ENCODE measurements at places on chromosomes 12 and 14.

DNA sequence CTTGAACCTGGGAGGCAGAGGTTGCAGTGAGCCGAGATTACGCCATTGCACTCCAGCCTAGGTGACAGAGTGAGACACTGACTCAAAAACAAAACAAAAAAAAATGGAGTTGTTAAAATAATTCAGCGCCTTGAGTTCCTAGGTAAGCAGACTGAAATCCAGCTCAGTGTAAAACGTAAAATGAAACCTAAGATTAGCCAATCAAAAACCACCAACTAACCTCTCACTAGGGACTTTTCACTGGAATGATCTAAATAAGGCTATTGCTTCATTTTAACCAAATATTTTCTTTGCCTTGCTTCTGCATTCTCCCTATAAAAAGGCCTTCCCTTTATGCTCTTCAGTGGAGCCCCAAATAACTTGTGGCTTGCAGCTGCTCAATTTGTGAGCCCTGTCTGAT is 91.6 kb upstream of the HIF1A start:
- no peak for DNase-seq

DNA sequence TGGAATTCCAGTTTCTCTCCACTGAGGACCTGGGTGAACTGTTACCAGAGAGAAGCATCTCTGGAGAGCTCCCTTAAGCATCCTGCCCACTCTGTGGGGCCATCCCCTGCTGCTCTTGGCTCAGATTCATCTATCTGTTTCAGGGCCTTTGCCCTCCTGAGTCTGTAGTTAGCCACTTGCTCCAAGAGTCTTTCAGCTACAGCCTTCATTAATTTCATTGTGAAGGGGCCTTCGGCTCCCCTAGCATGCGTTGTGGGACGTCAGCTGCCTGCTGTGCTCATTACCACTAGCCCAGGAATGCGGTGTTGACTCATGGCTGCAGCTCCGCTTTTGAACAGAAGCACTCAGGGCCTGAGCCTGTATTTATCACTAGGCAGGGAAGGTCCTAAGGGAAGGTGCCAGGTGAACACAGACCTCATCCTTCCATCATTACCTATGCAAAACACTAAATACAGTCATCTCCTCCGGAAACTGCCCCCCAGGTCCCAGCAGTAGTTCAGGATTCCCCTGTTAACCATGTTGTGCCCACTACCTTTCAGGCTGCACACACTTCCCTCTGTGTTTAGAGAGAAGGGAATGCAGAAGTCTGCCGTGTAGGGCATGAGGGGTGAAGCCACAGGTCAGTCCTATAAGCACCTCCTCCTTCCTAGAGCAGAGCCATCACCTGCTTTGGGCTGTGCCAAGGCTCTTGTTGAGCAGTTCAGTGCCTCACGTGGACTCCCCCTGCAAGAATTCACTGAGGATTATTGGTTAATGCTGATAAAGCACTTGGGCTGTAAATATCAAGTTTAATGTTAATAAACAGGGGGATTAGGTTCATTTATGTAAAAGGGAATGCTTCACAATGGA is 191.4 kb downstream of the CACNA1C start:
- DNase-seq = peak; percentile 91

DNA sequence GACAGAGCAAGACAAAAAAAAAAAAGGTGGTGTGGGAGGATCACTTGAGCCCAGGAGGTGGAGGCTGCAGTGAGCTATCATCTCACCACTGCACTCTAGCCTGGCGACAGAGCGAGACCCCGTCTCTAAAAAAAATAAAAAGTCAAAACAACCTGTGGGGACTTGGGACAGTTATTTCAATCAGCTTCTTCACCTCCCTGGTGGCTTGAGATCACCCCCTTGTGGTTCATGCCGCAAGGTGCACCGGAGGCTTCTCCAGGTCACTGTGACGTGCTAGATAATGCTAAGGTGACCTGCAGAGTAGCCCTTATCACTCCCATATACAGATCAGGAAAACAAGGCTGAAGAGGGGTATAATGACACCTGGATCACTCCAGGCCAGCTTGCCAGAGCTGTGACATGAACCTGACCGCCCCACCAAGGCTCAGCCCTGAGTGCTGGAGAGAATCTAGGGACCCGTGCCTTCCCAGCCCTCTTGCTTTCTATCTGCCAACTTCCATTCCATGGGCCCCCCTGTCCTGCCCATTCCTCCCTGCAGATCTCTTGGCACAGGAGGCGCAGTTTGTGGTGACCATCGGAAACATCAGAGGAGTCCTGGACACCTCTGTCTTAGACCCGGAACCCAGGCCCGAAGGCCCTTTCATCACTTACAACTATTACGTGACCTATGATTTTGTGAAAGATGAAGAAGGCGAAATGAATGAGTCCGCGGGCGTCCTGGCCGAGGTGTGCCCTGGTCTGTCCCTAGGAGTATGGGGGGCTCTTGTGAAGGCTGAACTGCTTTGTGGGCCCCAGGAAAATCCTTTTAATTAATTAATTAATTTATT is 8.1 kb downstream of the LRRC43 start:
- DNase-seq = peak; percentile 78

- no peak for DNase-seq
Observed at GRCh38 chr14:105737504-105738246, 211.3 kb downstream of the TMEM121 start.

DNA sequence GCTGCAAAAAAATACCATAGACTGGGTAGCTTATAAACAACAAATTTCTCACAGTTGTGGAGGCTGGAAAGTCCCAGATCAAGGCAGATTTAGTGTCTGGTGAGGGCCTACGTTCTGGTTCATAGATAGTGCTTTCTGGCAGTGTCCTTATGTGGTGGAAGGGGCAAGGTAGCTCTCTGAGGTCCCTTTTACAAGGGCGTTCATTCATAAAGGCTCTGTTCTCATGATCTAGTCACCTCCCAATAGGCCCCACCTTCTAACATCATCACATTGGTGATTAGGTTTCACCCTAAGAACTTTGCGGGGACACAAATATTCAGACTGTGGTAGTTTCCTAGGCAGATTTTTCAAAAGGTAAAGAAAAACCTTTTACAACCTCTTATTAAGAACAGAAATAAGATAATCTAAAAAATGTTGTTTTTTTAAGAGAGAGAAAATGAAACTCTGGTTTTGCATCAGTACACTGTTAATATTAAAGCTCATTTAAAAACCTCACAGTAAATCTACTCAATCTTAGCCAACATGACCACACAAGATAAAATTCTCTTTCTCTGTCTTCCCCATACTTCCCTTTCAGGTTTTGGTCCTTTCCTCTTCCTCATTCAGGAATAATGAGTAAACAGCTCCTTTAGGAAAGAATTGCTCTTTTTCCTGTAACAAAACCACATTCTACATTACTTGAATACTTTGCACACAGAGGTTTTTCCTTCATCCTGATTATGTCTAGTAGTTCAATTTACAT is 117.5 kb downstream of the UNC79 start:
- DNase-seq = no peak

- DNase-seq = no peak
Observed at GRCh38 chr12:33476058-33476457, 36.4 kb upstream of the SYT10 start.

DNA sequence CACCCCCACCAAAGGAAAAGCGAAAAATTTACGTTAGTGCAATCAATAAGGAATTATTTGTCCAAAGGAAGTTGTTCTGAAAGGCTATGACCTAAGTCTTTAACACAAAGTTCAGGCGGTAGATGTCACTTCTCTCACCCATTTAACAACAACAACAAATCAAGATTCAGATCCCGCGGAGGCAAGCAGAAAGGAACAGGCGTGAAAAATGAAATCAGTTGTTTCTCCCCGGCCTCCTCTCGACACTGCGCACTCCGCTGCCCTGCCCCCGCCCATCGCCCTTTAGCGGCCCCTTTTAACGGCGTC is 1.4 kb downstream of the DENND5B start:
- DNase-seq = no peak

DNA sequence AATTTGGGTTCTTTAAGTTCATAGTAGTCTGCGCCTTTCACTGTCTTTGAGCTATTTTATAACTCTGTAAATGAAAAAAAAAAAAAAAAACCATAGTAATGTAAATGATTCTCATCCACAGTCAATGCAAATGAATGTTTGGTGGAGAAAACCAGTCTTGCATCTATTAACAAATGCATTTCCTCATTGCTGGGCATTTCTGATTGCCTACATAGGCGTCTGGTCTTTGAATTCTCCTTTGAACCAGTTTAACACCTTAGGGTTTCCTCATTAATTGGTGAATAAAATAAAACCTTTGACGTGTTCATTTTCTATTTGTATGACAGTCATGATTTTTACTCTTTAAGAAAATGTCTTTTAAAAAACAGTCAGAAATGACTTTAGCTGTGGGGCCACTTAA is 114.8 kb downstream of the C12orf75 start:
- DNase-seq = no peak

All from AG08395 (cell line).